HFFc6 (cell line): ENCODE measurements at places on chromosomes 3 and 15.

DNA sequence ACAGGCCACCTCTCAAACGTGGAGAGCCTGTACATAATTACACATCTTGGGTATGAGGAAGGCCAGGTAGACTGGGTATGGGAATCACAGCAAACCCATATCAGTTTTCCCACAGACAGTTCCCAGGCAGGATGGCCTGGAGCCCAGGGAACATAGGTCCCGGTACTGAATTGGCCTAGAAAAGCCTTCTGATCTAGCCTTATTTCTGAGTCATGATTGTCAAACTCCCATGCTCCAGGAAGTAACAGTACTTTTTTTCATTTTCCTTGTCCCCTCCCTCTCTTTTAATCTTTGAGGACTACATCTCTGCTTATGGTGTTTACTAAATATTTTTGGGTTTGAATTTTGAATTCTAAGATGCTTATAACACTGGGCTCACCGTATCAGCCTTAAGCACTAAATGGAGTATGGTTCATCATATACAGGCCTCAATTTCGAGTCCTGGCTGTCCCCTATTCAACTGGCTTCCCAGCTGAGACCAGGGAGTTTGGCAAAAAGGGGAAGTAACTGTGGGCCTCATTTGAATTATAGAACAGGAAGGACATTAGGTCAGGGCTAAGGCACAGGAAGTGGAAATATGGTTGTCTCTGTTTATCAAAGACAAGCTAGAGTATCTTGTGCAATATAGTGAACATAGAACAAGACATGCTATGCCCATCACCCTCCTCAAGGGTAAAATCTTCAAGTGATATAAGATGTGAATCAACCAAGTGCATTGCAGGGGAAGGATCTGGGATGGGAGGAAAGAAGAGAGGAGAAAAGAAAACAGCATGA is 494.6 kb downstream of the NTRK3 start:
- DNase-seq: no peak

DNA sequence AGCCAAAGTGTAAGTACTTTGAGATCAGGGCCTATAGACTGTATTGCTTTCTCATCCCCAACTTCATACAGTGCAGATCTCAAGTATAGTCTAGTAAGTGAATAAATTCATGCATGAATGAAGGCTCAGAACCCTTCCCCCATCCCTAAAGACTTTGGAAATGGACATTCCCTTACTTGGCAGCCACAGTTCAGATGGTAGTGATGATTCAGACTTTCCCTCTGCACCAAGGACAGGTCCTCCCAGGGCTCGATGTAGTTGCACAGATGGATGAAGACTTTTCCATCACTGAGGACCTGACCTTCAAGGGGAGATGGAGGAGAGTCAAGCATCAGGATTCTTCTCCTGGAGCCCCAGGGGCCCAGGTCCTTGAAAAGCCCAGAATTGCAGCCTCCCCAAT is 4.6 kb downstream of the TIMP4 start:
- no peak for DNase-seq

DNA sequence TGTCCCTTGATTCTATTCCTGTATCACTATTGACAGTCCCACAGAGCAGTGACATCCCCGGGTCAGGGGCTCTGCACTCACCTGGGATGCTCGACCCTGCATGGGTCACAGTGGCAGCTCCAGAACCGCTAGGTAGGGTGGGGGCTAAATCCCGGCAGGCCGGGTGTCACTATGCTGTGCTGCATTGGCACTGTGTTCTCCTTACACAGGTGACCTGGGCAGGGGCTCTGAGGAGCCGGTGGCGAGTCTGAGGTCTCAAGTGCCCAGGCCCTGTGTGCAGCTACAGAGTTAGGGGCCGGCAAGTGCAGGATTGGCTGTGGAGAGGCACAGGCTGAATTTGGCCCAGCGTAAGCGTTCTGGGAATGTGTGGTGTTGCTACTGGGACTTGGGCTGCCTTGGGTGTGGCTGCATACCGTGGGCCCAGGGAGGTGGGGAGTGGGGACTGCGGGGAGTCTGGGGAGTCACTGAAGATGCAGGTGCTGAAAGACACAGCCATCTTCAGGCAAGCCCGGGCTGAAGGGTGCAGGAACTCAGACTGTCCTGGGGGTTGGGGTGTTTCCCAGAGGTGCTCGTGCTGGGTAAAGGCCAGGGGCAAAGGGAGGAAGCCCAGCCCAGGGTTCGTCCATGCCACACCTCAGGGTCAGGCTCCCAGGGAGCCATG is 102.6 kb upstream of the PRR20G start:
- no peak for DNase-seq

DNA sequence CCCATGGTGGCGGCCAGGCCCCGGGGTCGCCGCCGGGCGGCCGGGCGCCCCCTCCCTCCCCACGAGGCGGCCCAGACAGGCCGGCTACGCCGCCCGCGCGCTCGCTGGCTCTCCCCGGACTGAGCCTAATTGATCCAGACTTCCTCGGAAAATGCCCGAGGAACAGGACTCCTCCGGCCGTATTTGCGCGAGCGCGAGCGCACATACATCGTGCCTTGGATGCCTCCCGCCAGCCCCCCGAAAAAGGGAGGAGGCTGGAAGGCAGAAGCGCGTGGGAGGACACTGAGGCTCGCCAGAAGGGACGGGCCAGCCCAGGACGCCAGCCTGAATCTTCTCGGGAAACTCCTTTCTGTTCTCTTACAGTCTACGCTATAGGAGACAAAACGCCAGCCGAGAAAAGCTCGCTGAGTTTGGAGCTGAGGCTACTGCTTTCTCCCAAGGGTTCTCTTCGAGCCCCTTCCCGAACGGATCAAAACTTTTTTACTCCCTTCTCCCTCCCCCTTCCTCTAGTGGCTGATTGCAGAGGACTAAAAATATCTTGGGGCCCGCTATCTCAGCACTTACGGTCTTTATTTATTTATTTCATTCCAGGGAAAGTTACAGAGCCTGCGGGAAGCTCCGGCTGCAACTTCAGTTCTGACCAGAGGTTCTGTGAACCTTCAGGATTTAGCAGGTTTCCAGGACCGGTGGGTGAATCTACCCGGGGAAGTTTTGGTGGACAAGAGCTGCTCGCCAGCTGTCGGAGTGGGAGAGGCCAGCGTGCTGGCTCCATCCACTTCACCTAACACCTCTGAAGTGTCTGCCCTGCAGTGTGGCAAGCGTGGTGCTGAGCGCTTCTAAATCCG is at the start of gene PDZRN3:
Gene PDZRN3 (minus strand): TSS at position 121 of the 845 bp plus-strand sequence.
- DNase-seq: peak; percentile 73

DNA sequence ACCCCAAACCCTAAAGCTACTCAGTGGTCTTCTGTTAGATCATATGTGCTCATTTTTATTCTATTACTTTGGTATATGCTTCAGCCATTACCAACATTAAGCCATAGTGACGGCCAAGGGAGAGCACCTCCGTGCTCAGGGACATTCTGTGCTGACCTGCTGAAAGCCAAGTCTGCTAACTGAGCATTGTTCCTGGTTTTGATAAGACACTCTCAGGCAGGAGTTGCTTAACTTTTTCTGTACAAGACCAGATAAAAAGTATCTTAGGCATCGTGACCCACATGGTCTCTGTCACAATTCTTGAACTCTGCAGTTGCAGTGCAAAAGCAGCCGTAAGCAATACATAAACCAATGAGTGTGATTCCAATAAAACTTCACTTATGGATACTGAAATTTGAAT is 100.6 kb downstream of the KLHL25 start:
- no peak for DNase-seq

DNA sequence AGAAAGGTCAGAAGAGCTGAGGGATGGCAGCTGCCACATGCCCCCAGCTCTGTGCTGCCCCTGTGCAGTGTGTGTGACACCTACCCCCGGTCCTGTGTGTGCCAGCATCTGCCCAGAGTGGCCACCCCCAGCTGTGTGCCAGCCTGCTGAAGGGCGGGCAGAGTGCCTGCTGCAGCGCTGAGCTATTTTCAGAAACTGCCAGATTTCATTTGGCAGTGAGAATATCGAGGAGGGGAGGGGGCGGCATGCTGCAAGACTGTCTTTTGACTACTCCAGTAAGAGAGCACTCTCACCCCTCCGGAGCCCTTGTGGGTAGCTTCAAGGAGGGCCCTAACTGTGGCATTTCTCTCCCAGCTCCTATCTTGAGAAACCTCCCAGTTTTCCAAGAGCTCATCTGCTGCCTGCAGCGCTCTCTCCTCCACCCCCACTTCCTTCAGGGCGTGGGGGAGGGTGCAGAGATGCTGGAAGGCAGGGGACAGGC is 25.2 kb upstream of the DOCK3 start:
- no peak for DNase-seq

DNA sequence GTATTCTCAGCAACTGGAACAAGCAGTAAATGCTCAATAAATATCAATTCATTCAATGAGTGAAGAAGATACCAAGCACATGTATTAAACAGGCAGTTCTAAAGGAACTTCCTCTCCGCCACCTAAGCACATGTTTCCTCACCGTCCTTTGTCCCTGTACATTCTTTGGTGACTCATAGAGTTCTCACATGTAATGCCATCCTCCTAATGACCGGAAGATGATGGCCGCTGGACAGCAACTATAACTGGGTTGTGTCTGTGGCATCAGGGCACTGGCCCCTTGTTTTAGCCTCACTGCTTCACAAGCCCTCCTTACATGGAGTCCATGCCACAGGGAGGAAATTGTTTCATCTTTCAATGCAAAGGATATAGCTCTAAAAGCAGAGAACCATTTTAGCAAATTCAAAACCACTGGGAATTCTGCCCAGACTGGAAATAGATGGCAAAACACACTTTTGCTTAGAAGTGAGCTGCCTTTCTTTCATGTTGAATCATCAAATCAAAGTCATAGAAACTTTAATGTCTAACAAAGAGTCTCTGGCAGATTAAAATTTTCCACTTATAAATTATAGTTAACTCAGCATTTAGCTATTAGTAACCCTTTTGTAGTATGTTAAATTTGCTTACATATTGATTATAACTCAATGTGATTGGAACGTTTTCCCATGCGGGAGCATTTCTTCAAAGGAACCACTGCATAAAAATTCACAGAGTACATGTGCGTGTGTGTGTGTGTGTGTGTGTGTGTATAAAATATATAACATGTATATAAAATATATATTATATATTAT is 74.1 kb downstream of the GAP43 start:
- no peak for DNase-seq

- DNase-seq: peak; percentile 77
These were observed 959 bp upstream of the RASA2 start for GRCh38 chr3:141485641-141486495.

- peak; percentile 8 for DNase-seq
These were observed 1.7 kb upstream of the C3orf33 start for GRCh38 chr3:155807823-155808222.

GRCh38 chr3:66405701-66406091 is 95.1 kb downstream of the LRIG1 start:
- peak; percentile 72 for DNase-seq

DNA sequence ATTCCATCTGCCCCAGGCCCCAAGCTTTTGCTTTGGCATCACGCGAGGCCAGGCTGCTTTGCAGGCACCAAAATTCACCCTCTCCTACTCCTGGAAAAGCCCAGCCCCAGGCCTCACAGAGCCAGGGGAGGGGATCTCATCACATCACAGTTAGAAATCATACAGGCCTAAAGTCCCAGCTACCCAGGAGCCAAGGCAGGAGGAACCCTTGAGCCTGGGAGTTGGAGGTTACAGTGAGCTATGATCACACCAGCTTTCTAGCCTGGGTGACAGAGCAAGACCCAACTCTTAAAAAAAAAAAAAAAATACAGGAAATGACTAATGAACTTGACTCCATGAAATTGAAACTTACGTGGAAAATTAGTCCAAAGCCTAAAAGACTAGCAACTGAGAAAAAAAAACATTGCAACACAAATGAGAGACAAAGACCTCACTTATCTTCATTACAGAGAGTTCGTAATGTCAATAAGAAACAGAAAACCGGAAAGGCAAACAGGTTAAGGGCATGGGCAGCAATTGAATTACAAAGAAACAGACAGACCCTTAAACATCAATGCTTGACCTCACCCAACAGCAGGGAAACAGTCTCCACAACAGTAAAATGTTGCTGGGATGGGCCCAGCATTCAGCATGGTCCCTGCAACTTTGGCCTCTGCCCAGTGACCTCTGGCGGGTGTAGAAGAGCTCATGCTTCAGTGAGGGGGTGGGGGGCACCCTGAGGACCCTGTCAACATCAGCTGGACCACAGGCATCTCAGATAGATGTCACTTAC is 151.5 kb downstream of the LRRK1 start:
- DNase-seq: peak; percentile 73

DNA sequence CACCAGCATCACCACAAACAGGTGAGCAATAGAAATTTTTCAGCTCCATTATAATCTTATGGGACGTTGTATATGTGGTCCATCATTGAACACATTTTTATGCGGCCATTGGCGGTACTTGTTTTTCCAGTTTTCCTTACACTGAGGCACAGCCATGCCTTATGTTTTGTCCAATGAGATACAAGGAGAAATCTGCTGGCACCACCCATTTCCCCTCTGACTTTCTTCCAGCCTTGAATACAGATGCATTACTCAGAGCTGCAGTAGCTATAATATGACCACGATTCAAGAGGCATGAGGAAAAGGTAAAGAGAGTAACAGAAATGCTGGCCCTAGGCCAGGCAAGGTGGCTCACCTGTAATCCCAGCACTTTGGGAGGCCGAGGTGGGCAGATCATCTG is 9.0 kb upstream of the PIK3R4 start:
- no peak for DNase-seq

GRCh38 chr3:69250014-69250413 is 127.6 kb upstream of the LMOD3 start:
- no peak for DNase-seq

GRCh38 chr15:25066708-25067107 is 111.9 kb downstream of the SNRPN start:
- no peak for DNase-seq

DNA sequence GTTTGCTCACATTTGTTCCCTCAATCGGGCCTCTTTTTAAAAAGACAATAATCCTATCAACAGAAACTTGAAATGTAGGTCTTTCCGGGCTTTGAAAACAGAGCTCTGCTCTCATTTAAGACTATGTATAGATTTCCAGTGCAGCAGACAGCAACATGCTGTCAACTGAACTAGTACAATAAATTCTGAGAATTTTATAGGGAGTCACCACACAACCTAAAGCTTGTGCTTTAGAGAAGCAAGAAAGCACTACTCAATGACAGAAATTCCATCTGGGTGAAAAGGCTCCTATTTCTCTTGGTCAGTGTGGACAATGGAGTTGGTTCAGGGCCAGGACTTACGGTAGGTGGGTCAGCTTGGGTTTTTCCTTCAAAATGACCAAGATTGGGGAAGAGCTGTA is 583.5 kb downstream of the ROBO1 start:
- DNase-seq: no peak

DNA sequence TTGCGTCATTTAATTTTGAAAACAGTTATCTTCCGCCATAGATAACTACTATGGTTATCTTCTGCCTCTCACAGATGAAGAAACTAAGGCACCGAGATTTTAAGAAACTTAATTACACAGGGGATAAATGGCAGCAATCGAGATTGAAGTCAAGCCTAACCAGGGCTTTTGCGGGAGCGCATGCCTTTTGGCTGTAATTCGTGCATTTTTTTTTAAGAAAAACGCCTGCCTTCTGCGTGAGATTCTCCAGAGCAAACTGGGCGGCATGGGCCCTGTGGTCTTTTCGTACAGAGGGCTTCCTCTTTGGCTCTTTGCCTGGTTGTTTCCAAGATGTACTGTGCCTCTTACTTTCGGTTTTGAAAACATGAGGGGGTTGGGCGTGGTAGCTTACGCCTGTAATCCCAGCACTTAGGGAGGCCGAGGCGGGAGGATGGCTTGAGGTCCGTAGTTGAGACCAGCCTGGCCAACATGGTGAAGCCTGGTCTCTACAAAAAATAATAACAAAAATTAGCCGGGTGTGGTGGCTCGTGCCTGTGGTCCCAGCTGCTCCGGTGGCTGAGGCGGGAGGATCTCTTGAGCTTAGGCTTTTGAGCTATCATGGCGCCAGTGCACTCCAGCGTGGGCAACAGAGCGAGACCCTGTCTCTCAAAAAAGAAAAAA is 1.2 kb downstream of the B2M start:
- DNase-seq: peak; percentile 58

- no peak for DNase-seq
These were observed 53.8 kb downstream of the BCHE start for GRCh38 chr3:165783383-165783782.
